ENCODE measurements at places on chromosomes 11 and 22.
A peak's percentile ranks its signal among the peaks of the same experiment; 100 is the strongest.

- no peak for DNase-seq
Observed at GRCh38 chr11:115656041-115656440, 151.8 kb upstream of the CADM1 start.

DNA sequence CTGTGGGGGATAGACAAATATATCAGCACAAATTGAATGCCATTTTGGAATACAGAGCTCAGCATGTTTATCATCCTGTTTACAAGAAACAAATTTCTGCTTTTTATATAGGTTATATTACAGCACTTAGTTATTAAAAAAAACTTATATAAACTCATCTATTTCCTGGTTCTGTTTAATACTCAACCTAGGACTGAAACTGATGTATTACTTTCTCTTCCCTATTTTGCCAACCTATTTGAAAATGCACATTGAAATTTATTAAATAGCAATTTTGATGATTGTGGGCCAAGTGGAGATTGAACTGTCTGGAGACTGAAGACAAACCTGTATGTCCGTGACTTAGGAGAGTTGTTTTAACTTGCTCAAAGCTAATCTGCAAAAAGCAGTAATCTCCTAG is 288.3 kb upstream of the ANO3 start:
- DNase-seq = no peak

GRCh38 chr11:23540101-23540561 is 679.9 kb upstream of the CCDC179 start:
- DNase-seq = peak; percentile 22

GRCh38 chr11:124776865-124777645 is 15.0 kb upstream of the ESAM start:
- DNase-seq = no peak

DNA sequence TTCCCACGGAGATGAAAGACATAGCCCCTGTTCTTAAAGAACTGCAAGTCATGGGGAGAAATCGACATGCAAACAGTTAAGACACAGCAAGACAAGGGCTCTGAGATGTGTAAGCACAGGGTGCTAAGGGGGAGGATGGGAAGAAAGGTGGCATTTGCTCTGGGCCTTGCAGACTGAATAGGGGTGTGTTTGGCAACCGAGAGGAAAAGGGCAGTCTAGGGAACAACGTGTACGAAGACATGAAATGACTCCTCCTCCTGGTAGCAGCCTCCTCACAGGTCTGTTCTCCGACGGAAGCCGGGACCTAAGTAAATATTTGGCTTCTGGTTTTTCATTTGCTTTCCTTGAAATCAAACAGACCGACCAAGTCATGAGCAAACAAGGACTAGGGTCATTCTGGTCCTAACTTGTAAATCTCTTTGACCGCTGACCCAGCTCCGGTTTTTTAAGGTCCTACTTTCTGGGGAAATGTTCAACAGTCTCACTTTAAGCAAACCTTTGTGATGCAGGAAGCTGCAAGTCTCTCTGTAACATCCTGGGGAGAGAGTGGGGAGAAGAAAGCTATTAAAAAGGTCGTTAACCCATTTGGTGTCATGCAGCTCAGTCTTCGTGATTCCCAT is 19.7 kb downstream of the NNMT start:
- peak; percentile 88 for DNase-seq

GRCh38 chr22:26321469-26321913 is 107.6 kb upstream of the ASPHD2 start:
- no peak for DNase-seq

- no peak for DNase-seq
Observed at GRCh38 chr11:67372993-67373647, at the start of gene CLCF1. CLCF1 (minus strand) TSS chr11:67373598; CDS start chr11:67373539, 59 bp downstream.

GRCh38 chr11:65045728-65046127 is 4.7 kb downstream of the SAC3D1 start:
- no peak for DNase-seq

- no peak for DNase-seq
Observed at GRCh38 chr11:35247863-35248262, 108.9 kb downstream of the CD44 start.

DNA sequence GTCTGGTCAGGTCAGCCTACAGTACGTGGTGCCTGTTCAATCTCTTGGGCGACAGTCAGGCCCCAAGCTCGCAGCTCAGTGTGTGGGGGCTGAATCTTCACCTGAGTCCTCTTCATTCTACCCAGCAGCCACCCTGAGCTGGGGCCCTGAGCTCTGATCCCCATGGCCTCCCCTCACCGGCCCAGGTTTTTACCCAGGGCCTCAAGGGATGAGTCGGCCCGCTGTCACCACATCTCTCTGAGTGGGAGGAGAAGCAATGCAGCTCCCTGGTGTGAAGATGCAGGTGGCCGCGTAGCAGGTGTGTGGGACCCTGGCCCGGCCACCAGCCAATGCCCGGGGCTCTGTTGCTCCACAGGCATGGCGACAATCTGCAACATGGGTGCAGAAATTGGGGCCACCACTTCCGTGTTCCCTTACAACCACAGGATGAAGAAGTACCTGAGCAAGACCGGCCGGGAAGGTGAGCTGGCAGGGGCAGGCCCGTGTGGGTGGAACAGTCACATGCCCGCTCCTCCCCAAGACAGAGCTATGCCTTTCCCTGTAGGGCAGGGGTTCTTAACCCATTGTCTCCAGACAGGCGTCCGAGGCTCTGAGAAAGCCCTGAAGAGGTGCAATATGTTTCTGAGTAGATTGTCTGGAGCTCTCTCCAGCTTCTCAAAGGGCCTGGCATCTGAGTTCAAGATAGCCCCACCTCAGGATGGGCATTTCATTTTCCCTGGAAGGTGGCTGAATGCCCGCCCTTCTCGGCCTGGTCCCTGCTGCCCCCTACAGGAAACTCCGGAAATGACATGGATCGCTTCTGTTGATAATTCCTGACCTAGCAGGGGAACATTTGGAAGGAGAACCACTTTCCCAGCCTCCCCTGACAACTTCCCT is 26.9 kb downstream of the POLR3H start:
- DNase-seq = peak; percentile 33

DNA sequence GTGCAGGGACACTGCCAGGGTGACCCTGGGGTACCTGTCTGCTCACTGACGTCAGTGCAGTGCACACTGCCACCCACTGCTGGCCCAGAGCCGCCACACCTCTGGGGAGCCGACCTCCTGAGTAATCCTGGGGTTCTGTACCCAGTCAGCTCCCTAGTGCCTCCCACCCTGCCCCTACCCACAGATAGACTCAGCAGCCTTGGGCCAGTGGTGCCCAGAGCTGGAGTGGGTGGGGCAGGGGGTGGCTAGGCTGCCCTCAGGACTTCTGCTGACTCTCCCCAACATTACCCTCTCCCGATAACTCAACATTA is 5.8 kb downstream of the NRXN2 start:
- DNase-seq = no peak

GRCh38 chr22:44213489-44214043 is 32.8 kb downstream of the PARVG start:
- no peak for DNase-seq

- DNase-seq = no peak
Observed at GRCh38 chr11:108037636-108038035, 28.9 kb downstream of the CUL5 start.

- DNase-seq = peak; percentile 90
Observed at GRCh38 chr22:20531404-20532201, 24.2 kb downstream of the MED15 start.

- DNase-seq = peak; percentile 28
Observed at GRCh38 chr11:36060926-36061325, 117.1 kb downstream of the LDLRAD3 start.

GRCh38 chr11:133606124-133606523 is 73.8 kb upstream of the OPCML start:
- no peak for DNase-seq

GRCh38 chr11:127275774-127276173 is 275.2 kb upstream of the KIRREL3 start:
- DNase-seq = no peak

- DNase-seq = peak; percentile 100
Observed at GRCh38 chr11:34302046-34302921, 55.5 kb downstream of the ABTB2 start.

- DNase-seq = peak; percentile 7
Observed at GRCh38 chr22:27799827-27800249, 1.7 kb downstream of the MN1 start.

GRCh38 chr11:63901660-63902059 is 15.3 kb downstream of the RCOR2 start:
- DNase-seq = no peak

All from renal cortical epithelial cell (primary cell).